ENCODE measurements at places on chromosomes 13 and 19.
A peak's percentile ranks its signal among the peaks of the same experiment; 100 is the strongest.

DNA sequence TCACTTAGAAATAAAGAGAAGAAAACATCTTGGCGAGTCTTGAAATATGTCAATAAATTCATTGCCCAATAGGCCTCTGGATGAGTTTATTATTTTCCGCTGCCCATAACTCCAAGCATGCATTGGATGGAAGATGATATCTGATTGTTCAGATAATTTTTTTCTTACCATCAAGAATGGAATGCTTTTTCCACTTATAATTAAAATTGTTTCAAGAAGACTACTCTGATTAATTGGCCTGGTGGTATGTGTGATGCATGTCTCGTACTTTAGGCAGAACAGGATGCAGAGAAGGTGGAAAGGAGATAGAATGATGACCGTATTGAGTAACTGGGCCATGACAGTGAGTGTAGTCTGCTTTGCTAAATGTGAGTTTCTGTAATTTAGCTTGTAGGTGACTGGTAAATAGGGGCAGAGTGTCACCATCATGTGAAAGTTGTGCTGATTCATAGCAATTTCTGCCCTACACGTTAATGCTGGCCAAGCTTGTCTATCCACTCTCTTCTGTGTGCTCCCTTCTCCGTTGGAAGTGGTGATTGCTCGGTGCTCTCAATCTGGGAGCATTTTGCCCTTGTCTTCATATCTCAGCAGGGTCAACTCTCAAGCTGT is 13.5 kb upstream of the SPATA13 start:
- H3K27me3 ChIP-seq: peaks cover 18% of the 10 kb centered on the region
- no peak for DNase-seq
- H3K27ac ChIP-seq: no peak overlapping the region
- peaks cover 2% of the 10 kb centered on the region for H3K36me3 ChIP-seq

DNA sequence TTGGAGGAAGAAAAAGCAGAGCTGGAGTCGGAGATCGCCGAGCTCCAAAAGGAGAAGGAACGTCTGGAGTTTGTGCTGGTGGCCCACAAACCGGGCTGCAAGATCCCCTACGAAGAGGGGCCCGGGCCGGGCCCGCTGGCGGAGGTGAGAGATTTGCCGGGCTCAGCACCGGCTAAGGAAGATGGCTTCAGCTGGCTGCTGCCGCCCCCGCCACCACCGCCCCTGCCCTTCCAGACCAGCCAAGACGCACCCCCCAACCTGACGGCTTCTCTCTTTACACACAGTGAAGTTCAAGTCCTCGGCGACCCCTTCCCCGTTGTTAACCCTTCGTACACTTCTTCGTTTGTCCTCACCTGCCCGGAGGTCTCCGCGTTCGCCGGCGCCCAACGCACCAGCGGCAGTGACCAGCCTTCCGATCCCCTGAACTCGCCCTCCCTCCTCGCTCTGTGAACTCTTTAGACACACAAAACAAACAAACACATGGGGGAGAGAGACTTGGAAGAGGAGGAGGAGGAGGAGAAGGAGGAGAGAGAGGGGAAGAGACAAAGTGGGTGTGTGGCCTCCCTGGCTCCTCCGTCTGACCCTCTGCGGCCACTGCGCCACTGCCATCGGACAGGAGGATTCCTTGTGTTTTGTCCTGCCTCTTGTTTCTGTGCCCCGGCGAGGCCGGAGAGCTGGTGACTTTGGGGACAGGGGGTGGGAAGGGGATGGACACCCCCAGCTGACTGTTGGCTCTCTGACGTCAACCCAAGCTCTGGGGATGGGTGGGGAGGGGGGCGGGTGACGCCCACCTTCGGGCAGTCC is 5.0 kb downstream of the FOSB start:
- no peaks in the 10 kb centered on the region for H3K27me3 ChIP-seq
- peak overlapping the region; percentile 99 for H3K27ac ChIP-seq
- H3K4me1 ChIP-seq: peaks cover 83% of the 10 kb centered on the region
- H3K36me3 ChIP-seq: peaks cover 93% of the 10 kb centered on the region
- DNase-seq: no peak

- no peak for DNase-seq
- no peak overlapping the region for H3K27ac ChIP-seq
- no peaks in the 10 kb centered on the region for H3K4me1 ChIP-seq
- H3K36me3 ChIP-seq: no peaks in the 10 kb centered on the region
- no peak overlapping the region for H3K4me3 ChIP-seq
These were observed 100.4 kb downstream of the ING1 start for GRCh38 chr13:110813646-110814624.

DNA sequence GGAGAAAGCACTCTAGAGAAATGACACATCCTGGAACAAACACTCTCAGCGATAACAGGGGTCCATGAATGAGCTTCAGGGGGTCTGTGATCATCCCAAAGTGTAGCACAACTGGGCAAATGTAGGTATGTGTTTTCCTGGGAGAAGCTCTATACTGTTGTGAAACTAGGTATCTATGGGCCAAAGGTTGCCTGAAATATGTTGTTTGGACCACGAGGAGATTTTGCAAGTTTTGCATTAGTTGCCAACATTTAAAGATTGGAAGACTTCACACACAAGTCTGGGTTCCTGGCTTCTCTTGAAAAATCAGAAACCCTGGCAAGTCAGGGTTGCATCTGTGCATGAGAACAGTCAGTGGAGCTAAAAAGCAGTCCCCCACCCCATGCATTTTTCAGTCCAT is 26.7 kb upstream of the POU2F2 start:
- H3K36me3 ChIP-seq: peaks cover 6% of the 10 kb centered on the region
- no peak overlapping the region for H3K4me3 ChIP-seq
- peaks cover 34% of the 10 kb centered on the region for H3K4me1 ChIP-seq
- H3K27ac ChIP-seq: no peak overlapping the region
- no peak for DNase-seq

DNA sequence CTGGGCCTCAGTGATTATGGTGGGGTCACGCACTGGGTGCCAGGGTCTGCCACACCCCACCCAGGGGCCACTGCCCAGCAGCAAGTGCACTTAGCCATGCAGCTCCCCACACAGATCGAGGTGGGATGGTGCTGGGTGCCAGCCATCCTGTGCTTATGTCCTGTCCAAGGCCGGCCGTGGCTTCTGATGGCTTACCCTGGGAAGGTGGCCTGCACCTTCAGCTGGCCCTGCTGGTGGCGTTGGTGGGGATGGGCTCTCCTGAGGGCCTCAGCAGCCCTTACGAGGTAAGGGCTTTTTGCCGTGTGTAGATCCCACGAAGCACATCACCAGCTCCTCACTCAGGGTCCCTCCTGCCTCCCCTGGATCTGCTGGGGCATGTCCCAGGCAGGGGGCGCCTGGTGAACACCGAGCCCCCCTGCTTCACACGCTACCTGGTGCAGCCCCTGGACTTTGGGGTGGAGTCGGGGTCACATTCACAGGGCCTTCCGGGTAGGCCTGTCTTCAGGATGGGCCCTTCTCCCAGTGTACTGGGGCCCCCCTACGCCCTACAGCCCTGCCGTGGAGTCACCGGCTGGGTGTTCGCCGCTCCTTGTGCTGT is 46.6 kb downstream of the CRTC1 start:
- H3K4me3 ChIP-seq: no peak overlapping the region
- DNase-seq: no peak
- peaks cover 5% of the 10 kb centered on the region for H3K36me3 ChIP-seq
- H3K27me3 ChIP-seq: no peaks in the 10 kb centered on the region

DNA sequence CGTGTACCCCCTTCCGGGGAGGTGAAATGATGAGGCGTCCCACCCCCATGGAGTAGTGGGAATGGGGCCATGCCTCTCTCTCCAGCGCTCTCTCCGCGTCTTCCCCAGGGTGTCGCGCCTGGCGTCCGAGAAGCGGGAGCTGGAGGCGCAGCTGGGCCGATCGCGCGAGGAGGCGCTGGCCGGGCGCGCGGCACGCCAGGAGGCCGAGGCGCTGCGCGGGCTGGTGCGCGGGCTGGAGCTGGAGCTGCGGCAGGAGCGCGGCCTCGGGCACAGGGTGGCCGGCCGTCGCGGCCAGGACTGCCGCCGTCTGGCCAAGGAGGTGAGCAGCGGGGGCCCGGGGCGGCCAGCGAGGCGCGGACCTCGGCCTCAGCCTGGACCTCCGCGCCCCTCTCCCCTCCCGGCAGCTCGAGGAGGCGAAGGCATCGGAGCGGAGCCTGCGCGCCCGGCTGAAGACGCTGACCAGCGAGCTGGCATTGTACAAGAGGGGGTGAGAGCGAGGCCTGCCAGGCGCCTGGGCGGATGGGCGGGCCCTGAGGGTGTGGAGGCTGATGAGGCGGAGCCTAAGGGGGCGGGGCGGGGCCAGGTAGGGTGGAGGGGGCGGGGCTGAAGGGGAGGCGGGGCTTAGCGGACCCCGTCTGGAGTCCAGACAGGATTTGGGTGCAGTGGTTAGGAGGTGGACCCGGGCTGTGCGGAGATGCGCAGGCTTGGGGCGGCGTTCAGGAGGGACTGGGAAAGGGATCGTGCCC is 7.7 kb downstream of the PGLYRP1 start:
- H3K4me1 ChIP-seq: peaks cover 21% of the 10 kb centered on the region
- peaks cover 5% of the 10 kb centered on the region for H3K36me3 ChIP-seq
- DNase-seq: no peak
- peak overlapping the region; percentile 81 for H3K4me3 ChIP-seq
- peaks cover 8% of the 10 kb centered on the region for H3K27me3 ChIP-seq
- no peak overlapping the region for H3K27ac ChIP-seq

- no peak for DNase-seq
- peaks cover 5% of the 10 kb centered on the region for H3K4me1 ChIP-seq
- H3K27me3 ChIP-seq: no peaks in the 10 kb centered on the region
- H3K36me3 ChIP-seq: no peaks in the 10 kb centered on the region
These were observed 52.7 kb downstream of the TSC22D1 start for GRCh38 chr13:44523146-44524015.

DNA sequence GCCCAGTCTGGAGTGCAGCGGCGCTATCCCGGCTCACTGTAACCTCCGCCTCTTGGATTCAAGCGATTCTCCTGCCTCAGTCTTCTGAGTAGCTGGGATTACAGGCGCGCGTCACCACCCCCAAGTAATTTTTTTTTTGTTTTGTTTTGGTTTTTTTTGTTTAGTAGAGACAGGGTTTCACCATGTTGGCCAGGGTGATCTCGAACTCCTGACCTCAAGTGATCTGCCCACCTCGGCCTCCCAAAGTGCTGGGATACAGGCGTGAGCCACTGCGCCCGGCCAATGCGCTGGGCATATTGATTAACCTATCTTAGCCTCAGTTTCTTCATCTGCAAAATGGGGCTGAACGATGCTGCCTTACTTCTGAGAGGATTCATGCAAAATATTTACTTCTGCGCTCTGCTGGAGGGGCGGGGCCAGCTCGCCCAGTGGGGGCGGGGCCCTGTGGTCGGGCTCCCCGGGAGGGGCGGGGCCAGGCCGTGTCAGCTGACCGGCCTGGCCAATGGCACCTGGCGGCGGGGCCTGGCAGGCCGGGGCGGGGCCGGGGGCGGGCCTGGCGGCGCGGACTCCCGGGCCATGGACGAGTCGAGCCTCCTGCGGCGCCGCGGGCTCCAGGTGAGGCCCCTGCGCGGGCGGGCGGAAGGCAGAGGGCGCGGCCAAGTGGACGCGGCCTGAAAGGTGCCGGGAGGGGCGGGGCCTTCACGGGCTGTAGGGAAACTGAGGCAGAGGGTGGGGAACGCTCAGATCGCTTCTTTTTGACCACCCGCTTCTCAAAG is at the start of gene MAST3:
Gene MAST3, plus strand, starts transcription at position 562 of the 776 bp plus-strand sequence. Its CDS starts 15 bp downstream, at position 577.
- H3K36me3 ChIP-seq: peaks cover 3% of the 10 kb centered on the region
- peak; percentile 90 for DNase-seq
- peak within 1 kb of the TSS; percentile 78 for H3K4me3 ChIP-seq
- H3K4me1 ChIP-seq: peaks cover 31% of the 10 kb centered on the region

DNA sequence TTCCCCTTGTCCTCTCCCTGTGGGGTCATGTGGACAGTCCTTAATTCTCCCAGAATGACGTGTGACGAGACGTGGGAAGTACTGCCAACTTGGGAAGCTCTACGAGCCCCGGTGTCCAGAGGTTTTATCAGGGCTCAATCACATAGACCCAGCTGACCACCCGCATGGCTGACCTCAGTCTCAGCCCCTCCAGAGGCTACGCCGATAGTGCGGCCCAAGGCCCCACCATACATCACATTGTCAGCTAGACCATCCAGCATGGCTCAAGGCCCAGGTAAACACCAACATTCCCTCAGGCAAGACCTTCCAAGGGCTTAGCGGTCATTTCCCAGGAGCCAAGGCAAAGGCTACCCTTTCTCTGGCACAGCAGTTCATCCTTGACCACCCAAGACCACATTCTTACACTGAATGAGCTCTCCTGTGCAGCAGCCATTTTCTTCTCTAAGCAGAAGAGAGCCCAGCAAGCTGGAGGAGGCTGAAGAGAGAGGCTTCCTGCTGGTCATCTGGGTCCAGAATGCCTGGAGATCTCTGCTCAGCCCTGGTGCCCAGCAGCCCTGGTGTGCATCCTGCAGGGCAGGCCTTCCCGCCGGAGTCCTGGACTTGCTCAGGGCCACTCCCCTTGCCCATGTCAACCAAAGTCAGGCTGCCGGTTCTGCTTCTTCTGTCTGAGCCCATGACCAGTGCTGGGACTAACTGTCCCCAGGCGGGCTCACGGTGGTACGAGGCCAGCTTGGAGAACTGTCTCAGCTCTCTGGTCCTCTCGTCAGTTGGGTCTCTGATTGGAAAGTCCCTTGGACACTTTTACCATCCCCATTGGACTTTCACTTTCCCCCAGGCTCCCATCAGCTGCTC is 7.9 kb upstream of the F10 start:
- no peaks in the 10 kb centered on the region for H3K27me3 ChIP-seq
- H3K4me3 ChIP-seq: no peak overlapping the region
- H3K4me1 ChIP-seq: no peaks in the 10 kb centered on the region
- no peak for DNase-seq
- no peaks in the 10 kb centered on the region for H3K36me3 ChIP-seq
- no peak overlapping the region for H3K27ac ChIP-seq

GRCh38 chr13:44373247-44373600 is 400 bp upstream of the SERP2 start:
- peaks cover 49% of the 10 kb centered on the region for H3K27me3 ChIP-seq
- H3K36me3 ChIP-seq: peaks cover 2% of the 10 kb centered on the region
- H3K4me3 ChIP-seq: no peak overlapping the region
- H3K4me1 ChIP-seq: no peaks in the 10 kb centered on the region
- no peak overlapping the region for H3K27ac ChIP-seq
- DNase-seq: no peak

- no peaks in the 10 kb centered on the region for H3K4me1 ChIP-seq
- H3K4me3 ChIP-seq: no peak overlapping the region
- H3K27ac ChIP-seq: peak overlapping the region; percentile 30
- H3K36me3 ChIP-seq: peaks cover 8% of the 10 kb centered on the region
These were observed 26.9 kb downstream of the POU2F2 start for GRCh38 chr19:42105368-42105767.
